ENCODE measurements at places on chromosomes 1 and 21.

- DNase-seq = no peak
Observed at GRCh38 chr1:48430832-48431231, 41.2 kb downstream of the SPATA6 start.

DNA sequence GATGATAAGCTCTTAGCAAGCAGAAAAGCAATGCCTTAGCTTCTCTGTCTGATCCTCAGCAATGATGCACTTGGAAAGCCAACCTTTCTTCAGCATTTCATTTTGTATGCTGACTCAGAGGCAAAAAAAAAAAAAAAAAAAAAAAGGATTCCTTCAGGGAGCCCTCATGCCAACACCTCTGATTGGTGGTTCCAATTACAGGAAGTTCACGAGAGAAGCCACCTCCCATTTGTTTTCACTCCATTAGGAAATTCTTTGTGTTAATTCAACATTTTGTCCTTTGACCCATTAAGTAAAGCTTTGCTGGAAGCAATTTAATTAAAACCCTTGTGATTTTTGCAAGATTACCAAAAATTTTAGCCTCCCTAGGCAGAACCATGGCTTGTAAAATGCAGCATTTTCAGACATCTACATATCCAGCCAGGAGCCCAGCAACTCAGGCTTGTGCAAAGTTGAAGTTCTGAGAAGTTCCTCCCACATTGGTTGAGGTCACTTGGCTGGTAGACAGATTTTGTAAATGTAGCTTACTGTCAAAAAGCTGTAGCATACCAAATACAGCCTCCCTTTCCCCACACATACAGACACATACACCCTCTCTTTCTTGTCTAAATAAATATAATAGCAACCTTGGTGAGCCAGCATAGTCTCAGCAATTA is 27.1 kb upstream of the VTCN1 start:
- DNase-seq = no peak

GRCh38 chr1:56073614-56074006 is 505.8 kb downstream of the PLPP3 start:
- no peak for DNase-seq

DNA sequence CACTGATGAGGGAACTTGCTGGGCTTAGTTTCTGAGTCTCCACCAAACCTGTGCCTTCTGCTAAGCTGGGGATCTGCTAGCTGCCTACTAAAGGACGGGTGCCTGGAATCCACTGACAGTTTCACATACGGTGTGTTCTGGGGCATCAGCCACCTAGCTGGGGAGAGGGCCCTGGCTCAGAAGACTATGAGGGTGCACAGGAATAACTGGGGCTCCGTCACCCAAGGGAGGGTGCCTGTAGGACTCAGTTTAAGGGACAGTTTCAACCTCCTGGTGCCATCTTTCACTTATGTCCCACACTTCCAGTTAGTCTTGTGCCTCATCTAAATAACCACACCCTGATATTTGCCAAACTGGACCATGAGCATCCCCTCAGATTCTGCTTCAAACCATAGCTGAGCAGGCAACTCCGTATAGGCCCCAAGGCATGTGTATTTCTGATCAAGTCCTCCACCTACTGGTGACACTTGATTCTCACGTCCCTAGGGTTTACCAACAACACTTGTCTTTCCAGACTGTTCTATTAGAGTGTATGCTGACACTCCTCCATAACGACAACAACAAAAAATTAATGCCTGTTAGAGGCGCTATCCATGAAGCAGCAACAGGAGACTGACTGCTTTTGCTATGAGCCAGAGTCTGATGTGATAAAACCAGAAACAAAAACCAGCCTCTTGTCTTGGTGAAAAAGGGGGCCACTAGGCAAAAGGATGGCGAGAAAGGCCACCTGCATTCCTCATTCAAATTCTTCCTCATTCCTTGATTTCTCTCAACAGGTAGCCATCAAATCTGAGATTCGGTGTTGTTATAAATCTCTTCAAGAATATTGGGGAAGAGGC is 55.0 kb upstream of the PAXBP1 start:
- no peak for DNase-seq

DNA sequence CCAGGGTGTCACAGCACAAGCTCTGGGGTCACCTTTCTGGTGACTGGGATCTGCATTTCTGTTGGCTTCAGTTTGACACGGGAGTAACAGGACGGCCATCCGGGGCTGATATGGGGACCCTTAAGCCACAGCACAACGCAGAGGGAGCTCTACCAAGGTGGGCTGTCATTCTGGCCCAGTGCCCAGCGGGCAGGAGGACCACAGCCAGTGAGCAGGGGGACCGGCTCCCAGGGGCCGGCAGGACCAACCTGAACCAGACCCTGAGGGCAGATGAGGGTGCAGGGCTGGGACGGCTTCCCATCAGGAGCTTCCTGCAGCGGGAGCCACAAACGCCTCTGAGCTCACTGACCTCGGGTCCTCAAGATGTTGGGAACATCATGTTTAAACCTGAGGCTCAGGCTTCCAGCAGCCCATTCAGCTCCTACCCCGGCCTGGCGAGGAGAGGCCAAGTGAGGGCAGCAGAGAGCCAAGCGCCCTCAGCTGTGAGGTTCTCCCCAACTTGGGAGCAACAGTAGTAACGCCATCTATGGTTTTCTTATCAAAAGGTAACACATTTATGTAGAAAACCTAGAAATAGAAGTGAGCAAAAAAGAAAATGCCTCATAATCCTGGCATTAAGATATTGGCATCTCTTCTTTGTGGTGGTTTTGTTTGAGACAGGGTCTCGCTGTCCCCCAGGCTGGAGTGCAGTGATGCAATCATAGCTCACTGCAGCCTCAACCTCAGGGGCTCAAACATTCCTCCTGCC is 26.8 kb downstream of the TMEM201 start:
- no peak for DNase-seq

GRCh38 chr1:63320022-63320721 is 2.2 kb upstream of the FOXD3 start:
- DNase-seq = no peak

DNA sequence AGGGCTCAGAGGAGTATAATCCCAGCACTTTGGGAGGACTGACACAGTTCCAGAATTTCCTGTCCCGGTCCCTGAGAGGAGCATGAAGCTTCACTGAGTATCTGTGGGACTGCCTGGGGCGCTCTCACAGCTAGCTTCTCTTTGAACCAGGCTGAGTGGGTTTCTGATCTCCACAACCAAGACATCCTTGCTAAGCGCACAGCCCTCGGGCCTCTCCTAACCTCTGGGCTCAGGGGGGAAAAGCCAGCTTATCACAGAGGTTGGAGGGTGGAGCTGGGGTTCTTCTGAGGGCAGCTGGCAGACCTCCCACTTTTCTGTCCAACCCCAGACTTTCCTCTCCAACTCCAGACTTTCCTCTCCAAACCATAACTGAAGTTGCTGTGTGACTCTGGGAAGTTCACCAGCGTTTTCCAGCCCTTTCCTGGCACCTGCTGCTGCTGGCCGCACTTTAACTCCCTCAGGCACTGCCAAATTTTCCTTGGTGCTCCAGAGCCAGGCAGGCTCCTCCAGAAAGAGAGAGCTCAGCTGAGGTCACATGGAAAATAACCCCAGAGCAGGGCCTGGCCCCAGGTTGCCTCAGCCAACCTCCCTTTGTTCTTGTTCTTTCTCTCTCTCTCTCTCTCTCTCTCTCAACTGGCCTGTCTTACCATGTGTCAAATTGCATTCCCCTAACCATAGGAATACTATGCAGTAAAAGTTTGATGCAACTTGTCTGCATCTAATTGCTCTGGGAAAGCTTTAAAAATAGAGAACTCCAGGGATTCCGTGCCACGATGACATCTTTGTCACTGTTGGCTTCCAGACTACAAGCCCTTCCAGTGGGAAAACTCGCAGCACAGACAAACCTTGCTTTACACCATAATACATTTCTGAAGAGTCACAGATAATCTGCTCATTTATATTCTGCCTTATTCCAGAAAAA is 49.5 kb downstream of the OLFML2B start:
- DNase-seq = no peak

DNA sequence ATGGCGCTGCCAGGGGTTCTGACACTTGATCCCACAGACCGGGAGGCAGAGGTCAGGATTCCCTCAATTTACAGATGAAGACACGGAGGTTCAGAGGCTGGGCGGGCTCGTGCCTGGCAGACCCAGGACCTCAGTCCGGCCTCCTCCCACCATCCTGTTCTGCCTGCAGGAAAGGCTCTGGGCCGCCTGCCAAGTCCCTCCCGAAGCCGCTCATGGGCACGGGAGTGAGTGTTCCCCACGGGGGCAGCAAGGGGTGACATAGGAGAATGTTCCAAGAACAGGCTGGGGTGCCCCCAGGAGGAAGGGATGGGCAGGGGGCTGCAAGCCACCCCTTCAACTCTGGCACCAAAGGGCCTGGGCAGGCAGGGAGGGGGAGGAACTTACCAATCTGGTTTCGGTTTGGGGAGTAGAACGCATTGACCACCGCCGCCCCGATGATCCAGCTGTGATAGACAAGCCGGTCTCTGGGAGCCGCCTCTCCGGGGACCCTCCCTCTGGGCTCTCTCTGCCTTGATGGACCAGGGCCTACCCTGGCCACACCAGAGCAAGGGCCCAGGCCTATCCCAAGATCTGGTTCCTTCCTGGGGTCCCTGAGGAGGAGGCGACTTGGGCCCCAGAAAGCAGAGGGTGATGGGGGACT is 7.5 kb downstream of the PRXL2B start:
- no peak for DNase-seq

- DNase-seq = no peak
Observed at GRCh38 chr1:77744576-77744975, 15.1 kb downstream of the USP33 start.

DNA sequence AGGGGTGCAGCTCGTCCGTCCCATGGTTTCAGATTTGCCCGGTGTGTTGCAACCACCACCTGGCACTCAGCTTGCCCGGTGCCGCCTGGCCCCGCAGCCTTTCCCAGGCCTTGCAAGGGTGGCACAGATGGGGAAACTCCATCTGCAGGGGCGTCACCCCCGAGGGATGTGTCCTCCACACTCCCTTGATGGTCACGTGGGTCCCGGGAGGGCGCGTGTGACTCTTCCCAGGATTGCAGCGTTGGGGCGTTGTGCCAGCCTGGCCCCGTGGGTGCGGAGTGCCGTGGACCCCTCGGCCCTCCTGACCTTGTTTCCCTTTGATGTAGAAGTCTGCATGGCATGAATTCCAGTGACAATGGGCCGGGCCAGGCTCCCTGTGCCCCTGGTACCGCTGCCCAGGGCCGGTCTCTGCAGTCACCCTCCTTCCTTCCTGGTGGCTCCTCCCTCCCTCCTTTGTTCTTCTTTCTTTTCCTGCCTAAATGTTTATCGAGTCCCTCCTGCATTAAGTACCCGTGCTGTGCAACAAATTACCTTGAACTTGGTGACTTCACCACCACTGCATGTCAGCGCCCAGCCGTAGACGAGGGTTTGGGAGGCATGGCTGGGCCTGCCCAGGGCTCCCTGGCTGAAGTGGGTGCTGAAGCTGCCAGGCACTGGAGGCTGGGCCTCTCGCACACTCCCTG is 22.9 kb downstream of the RRP1 start:
- DNase-seq = peak; percentile 46

GRCh38 chr1:171310661-171311087 is 3.3 kb upstream of the FMO4 start:
- DNase-seq = no peak

DNA sequence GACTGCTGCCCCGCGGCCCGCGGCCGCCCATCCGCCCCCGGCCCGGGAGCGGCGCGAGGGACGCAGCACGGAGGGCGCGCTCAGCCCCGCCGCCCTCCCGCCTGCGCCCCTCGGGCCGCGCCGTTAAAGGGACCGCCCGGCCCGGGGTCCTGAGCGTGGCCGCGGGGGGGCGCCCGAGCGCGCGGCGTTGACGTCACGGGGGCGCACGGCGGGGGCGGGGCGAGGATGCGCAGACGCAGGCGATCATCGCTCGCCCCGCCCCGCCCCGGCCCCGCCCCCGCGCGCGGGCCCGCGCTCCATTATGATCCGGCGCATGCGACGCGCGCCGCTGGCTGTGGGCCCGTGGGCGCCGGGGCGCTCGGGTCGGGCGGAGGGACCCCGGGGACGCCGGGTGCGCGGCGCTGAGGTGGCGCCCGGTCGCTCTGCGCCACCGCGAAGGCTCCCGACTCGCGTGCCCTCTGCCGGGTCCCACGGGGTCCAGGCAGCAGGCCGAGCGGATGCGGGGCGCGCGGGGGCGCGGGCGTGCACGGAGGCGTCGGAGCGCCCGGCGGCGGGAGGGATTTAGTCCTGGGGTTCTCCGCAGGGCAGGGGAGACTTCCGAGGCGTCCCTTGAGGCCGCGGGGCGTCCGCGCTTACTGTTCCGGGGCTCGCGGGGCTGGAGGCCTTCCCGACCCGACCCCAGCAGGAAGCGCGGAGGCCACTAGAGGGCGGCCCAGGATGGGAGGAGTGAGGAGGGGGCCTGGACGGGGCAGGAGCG is at the start of gene DVL1:
DVL1 (minus strand) TSS at position 163 of the 757 bp plus-strand sequence. CDS start 353 bp downstream, outside the sequence.
- no peak for DNase-seq

- no peak for DNase-seq
Observed at GRCh38 chr1:6475381-6476133, 9.6 kb upstream of the TNFRSF25 start.

DNA sequence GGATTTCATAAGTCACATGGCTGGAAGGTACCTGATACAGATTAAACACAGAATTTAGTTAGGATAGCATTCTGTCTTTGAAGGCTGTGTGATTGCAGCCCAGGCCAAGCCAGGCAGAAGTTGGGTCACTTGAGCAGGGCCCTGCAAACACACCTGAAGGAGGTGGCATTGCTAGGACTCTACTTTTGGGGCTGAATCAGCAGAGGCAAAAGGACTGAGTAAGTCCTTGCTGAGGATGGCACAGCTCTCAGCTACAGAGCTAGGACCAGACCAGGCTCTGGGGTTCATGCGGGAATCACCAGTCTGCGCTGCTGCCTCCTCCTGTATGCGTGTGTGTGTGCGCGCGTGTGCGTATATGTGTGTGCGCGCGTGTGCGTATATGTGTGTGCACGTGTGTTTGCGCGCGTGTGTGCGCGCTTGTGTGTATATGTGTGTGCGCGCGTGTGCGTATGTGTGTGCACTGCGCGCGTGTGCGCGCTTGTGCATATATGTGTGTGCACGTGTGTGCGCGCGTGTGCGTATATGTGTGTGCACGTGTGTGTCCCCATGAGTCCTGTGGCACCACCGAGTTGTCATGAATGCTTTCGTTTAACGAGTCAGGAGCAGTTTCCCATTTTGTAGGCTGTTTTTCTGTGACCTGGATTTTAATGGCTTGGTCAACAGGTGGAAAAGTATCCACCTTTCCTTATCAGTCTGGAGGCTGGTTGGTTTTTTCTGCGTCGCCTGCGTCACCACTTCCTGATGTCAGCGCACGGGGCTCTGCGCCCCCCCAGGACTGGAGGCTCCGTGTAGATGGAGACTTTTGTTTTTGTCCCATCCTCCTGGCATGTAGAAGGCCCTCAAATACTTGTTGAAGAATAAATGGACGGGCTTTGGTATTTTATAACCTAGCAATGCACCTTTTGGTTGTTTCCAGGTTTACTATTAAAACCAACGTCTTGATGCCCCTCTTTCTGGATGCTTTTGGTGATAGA is 34.7 kb downstream of the ADARB1 start:
- no peak for DNase-seq

GRCh38 chr1:147169171-147169570 is 3.1 kb downstream of the PRKAB2 start:
- DNase-seq = no peak

DNA sequence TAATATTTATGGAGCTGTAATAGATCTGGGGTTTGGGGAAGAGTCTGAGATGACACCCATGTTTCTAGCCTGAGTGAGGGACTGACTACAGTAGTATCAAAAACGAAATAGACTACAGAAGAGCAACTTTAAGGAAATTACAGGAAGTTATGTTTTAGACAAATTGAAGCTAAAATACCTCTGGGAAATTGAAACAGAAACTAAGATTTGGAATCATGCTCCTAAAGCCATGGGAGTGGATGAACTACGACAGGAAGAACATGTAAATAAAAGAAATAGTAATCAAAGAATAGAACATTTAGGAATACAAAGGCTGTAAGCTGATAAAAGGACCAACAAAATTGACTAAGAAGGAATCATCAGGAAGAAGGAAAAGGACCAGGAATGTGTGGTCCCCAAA is 68.9 kb downstream of the KIAA0319L start:
- no peak for DNase-seq

- no peak for DNase-seq
Observed at GRCh38 chr1:97488530-97488929, 432.3 kb downstream of the DPYD start.

Measured in NCI-H1436 treated with DMSO at 0.1 percent for 48 hours (cell line).